ENCODE measurements at places on chromosomes 6 and 20. TPM values are rescaled to one million over a fixed set of nuclear protein-coding genes. Genes with fewer than 3 reads are reported as not detected.

DNA sequence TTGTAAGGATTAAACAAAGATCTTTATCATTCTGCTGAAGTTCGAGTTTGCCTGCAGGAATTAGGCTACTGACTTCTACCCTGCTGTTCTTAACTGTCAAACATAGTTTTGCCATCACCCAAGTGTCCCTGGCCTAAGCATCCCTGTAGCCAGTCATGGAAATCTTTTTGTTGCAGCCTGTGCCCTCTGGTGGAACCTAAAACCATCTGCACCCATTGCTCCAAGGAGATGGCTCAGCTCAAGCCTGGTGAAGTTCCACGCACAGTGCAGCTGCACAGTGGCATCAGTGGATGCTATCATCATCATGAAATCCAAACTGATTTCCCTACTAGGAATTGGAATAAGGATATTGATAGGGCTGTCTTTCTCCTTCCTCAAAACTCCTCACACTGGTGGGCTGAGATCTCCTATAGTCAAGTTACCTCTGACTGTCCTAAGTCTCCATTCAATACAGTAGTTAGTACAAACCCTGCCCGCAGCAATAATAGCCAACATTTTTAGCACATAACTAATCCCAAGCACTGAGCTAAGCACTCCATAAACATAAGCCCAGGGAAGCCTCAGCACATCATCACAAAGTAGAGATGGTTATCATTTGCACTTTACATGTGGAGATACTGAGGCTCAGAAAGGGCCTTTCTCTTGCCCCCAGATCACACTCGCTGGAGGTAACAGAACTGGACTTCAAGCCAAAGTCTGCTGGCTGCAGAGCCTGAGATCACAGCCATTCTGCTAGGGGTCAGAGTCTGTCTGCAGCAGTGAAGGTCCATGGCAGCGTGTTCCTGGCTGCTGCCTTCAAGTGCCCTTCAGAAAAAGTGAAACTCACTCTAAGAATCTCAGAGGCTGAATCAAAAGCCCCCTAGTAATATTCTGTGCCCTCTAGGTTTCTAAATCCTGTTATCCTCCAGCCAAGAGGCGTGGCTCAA lies 77.2 kb upstream of the MC3R start:
- H3K27me3 ChIP-seq = no peaks in the 10 kb centered on the region
- H3K4me3 ChIP-seq = no peak overlapping the region
- DNase-seq = no peak
- H3K36me3 ChIP-seq = no peaks in the 10 kb centered on the region

KLHDC3 gene
- 66.1 TPM for total RNA-seq

TMEM170B gene
- total RNA-seq = 2.2 TPM

- H3K27ac ChIP-seq = no peak overlapping the region
- no peaks in the 10 kb centered on the region for H3K4me1 ChIP-seq
- no peaks in the 10 kb centered on the region for H3K27me3 ChIP-seq
- no peaks in the 10 kb centered on the region for H3K36me3 ChIP-seq
- H3K4me3 ChIP-seq = no peak overlapping the region
- DNase-seq = no peak
Observed at GRCh38 chr6:100304575-100304974, 160.1 kb downstream of the SIM1 start.
